Fibroblast of pulmonary artery (primary cell): ENCODE measurements at places on chromosomes 7 and 10.

DNA sequence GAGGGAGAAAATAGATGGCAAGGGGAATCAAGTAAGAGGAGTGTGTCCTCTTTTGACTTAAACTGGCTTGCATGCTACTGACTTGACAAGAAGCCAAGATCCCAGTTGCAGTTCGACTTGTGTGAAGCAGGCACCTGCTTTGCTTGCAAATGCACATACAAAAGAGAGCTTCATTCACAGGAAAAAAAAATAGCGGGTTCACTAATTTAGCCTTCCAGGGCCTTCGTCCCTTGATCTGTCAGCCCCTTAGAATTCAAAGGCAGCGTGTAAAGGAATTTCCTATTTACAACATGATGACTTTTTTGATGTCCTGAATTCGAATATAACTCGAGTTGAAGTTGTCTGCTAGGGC is 192.1 kb downstream of the CELF2 start:
- no peak for DNase-seq

DNA sequence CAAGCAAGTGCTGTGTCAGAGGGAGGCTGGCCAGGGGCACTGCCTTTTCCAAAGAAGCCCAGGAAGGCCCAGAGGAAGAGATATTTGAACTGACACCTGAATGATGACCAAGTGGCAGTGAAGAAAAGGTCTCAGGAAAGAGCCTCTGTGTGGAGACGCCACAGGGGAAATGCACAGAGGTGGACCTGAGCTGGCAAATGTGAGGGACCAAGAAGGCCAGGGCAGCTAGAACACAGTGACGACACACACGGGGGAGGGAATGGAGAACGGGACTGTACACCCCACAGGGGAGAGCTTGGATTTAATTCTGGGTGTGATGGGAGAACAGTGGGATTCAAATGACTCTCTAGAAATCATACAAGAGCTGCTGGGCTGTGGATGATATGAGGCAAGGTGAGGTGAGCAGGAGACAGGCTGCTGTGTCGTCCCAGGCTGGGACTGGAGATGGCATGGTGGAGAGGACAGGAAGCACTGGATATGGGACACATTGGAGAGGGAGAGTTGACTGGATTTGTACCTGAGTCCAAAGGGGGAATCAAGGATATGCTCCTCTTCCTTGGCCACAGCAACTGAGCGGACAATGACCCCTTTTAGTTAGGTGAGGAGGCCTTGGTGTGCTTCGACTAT is 84.2 kb upstream of the DDC start:
- no peak for DNase-seq

GRCh38 chr7:29224726-29225125 is 30.2 kb downstream of the CHN2 start:
- no peak for DNase-seq

GRCh38 chr7:121084748-121085336 is 96.3 kb downstream of the CPED1 start:
- DNase-seq: peak; percentile 96

GRCh38 chr7:131896165-131896863 is 339.9 kb upstream of the PODXL start:
- DNase-seq: no peak

- DNase-seq: no peak
These were observed 23.0 kb upstream of the ZMYND11 start for GRCh38 chr10:112246-112645.

DNA sequence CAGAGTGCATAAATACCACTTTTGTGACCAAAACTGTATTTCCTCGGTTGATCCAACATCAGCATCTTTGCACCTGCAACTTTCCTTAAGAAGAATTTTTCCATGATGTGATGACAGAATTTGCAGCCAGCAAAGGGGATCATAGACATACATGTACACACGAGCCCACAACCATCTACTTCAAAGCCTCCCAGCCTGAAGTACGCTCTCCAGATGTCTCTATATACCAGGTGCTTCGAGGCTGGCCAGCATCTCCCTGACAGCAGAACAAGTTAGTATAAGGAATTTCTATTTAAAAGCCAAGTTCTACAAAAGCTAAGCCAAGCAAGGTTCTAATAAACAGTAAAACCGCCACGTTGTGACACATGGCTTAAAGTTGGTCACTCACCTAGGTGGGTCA is 328.5 kb downstream of the KCNMA1 start:
- DNase-seq: no peak

GRCh38 chr10:88693392-88694020 is 12.5 kb upstream of the LIPK start:
- peak; percentile 43 for DNase-seq

DNA sequence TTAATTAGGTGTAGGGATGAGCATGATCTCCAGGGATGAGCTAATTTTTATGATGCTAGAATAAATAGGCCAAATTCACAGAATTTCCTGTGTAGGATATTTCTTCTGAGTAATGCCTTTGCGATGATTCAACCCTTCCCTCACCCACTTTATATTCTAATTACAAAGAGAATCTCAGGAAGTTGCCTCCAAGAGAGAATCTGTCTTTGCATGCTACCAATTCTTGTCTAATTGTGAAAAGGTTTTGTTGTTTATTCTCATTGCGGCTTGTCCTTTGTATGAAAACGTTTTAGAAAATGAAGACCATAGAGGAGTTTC is 6.3 kb downstream of the C7orf57 start:
- peak; percentile 52 for DNase-seq

DNA sequence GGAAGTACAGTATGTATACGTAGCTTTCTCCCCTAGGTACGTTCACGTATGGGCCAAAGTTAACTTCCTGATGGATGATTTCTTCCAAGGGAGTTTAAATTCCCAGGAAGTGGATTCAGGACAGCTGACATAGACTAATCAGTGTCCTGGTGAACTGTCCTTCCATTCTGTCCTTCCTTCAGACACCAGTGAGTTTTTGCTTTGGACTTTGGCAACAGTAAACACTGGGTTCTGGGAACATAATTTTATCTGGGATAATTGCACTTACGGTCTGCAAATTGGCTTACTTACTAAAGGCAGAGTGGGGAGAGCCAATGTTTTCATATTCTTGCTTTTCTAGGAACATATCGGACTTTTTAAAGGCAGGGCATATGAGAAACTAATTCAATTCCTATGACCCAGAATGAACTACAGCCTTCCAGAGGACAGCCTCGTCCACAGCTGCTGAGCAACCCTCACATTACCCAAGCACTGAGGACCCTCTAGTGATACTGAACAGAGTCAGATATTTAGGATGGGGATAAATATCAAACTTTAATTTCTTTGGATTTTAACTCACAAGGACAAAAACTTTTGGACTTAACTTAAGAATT is 97.9 kb downstream of the RAB18 start:
- no peak for DNase-seq

DNA sequence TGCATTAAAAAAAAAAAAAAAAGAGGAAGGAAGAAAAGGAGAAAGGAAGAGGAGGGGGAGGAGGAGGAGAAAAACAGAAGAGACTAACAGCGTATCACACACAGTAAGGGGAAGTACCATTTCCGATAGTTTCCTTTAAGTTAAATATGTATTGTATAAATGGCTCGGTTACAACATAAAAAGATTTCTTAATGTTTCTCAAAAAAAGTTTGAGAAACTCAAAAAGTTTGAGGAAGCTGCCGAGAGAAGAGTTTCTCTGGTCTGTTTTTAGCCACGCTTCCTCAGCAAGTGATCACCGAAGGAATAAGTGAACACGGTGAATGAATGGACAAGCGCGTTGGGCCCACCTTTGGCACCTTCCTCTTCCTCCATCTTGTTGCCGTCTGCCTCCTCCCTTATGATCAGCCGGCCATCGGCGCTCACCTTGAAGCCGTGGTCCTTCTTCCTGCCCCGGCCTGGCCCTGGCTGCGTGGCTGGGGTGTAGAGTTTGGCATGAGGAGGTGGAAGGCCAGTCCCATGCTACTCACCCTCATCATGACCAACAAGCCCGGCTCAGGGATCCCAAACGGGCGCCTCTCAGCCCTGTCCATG is 31.3 kb upstream of the FRAT2 start:
- DNase-seq: no peak

DNA sequence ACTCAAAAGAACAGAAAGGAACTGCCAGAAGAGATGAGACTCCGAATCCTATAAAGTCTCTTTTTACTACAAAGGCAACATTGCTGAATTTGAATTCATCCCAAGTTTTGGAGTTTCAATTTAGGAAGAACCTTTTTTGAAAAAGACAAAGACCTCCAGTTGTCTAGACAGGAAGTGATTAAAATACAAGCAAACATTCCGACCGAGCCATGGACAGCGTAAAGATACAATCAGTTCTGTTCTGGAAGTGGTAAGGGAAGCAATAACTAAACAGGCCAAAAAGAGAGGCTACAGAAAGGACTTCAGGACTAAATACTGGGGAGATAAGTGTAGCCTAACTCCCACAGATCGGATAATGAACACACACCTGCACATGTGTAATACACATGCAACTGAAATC is 101.0 kb downstream of the SMURF1 start:
- DNase-seq: peak; percentile 72

DNA sequence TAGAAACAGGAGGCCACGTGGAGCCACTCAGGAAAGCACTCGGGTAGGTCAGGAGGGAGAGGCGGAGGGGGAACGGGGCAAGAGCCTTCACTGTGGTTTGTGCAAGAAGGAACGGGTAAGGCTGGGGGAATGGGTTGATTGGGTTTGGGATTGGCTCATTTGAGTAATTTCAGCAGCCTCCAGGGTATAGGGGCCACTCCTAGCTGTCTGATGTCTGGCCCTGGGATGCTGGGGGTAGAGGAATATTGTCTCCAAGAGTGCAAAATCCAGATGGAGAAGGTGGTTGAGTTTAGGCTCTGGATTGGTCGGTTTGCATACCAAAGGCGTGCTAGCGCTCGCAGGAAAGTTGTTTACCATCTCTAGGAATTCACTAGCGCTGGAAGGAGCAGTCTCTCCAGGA is 47.2 kb downstream of the MYL10 start:
- no peak for DNase-seq

GRCh38 chr7:112554591-112554990 is 73.8 kb downstream of the LSMEM1 start:
- DNase-seq: no peak

- DNase-seq: no peak
These were observed 180.4 kb downstream of the TMEM26 start for GRCh38 chr10:61272781-61273180.

DNA sequence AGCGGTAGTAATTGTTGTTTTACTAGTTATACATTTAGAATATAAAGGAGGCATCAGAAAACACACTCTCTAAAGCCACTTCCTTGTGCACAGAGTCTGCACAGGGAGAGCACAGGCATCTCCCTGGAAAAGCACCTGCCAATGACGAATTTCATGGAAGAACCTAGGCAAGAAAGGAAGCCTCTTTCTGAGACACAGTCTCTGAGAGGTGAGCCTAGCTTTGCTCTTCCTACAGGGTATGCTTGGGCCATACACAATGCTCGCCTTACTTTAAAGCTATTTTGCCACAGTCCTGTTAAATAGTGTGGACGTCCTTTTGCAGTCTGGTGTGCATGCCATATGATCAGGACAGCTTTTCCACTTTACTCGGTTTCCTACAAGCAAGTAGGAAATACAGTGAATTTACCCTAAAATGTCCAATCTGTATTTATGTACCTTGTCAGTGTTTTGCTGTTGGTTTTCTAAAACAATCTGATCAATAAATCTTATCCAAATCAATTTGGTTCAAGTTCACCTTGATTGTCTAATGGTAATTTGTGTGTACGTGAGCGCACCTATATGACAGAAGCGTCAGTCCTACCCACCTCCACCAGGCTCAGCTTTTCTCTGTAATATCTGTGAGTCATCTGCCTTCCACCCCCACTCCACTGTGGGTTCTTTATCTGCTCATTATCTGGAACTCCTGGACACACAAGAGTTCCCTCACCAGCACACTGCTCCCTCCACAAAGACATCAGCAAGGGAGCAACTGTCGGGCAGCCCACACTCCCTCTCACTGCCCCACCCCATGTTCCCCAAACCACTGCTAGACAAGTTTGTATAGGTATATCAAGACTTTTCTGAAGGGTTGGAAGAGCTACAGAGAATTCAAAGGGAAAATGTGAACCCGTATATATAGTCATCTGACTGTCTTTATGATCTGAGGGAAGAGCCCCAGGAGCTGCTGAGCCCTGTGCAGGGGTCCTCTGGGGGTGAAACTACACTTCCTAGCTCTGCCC is 65.2 kb downstream of the KLHDC10 start:
- DNase-seq: no peak

DNA sequence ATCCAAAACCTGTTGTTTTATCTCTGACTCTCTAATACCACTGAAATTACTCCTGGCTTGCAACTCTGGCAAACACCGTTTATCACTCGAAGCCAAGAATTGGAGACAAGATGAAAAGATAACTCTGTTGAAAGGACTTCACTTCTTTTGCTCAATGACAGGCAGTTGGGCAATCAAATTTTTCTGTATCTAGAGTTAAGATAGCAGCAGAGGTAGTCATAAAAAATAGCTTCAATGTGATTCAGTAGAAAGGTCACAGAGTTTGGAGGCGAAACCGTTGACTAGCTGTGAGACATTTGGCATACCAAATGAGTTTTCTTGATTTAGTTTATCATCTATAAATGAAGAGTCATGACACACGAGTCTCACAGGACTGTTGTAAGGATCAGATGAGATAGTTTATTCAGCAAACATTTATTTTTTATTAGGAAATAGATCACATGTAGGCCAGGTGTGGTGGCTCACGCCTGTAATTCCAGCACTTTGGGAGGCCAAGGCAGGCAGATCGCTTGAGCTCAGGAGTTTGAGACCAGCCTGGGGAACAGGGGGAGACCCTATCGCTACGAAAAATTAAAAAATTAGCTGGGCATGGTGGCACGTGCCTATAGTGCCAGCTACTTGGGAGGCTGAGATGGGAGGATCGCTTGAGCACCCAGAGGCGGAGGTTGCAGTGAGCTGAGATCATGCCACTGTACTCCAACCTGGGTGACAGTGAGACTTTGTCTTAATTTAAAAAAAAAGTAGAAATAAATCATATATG is 23.6 kb downstream of the AKR1B1 start:
- peak; percentile 43 for DNase-seq

GRCh38 chr10:45308707-45309106 is 6.7 kb downstream of the OR13A1 start:
- no peak for DNase-seq

DNA sequence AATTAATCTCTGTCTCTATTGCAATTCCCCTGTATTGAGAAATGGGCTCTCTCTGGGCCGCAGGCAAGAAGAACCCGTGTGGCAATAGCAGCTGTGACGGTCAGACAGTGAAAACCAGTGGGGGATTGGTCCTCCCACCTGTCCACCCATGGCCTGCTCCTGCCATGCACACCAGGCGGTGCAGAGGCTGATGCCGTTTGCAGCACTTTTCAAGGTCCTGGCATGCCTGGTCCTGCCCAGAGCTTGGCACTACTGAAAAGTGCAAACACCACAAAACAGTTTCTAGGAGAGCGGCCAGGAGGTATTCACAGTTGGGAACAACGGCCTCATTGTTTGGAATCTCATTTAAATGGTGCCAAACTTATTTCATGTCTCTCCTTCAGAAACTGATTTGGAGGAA is 41.5 kb downstream of the PSPH start:
- no peak for DNase-seq

DNA sequence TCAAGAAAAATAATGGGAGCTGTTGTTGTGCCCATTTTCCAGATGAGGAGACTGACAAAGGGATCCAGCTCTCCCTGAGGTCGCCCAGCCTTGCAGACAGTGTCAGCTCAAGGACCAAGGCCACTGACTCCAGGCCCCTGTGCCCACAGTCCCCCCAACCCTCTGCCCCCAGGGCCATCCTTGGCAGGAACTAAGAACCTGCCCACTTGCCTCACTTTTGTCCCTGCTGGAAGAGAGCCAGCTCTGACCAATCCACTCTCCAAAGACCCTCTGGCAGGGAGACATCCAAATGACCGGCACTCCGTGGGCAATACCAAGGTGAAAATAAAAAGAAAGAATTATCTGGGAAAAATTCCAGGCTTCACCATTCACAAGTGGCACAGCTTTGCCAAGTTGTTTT is 101.3 kb downstream of the TCERG1L start:
- DNase-seq: no peak

GRCh38 chr7:35003679-35004303 is 33.5 kb downstream of the DPY19L1 start:
- peak; percentile 92 for DNase-seq
